Stimulated activated CD8-positive, alpha-beta memory T cell treated with anti-CD3 and anti-CD28 coated beads, Interleukin-7, amount 100 ng/mL, for 1 hour (primary cell): ENCODE measurements at places on chromosomes 16 and 17.

- no peak for DNase-seq
Measured at GRCh38 chr16:92431-93339, 14.7 kb downstream of the MPG start.

- DNase-seq: no peak
Measured at GRCh38 chr16:1501630-1502029, 8.5 kb downstream of the TELO2 start.

DNA sequence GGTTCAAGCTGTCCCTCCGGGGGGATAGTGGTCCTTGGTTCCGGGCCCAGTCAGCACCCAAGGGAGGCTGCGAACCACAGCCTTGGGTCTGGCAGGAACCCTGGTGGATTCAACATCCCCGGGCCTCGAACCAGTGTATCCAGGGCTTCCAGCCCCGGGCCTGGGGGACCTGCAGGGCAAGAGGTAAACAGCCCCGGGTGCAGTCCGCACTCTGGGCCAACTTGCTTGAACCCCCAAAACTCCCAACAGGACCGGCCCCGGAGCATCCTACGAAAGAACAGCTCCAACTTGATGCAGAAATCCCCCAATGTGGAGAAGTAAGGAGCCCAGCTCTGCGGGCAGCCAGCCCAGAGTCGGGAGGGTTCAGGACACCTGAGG lies 1.5 kb upstream of the NEURL4 start:
- no peak for DNase-seq

DNA sequence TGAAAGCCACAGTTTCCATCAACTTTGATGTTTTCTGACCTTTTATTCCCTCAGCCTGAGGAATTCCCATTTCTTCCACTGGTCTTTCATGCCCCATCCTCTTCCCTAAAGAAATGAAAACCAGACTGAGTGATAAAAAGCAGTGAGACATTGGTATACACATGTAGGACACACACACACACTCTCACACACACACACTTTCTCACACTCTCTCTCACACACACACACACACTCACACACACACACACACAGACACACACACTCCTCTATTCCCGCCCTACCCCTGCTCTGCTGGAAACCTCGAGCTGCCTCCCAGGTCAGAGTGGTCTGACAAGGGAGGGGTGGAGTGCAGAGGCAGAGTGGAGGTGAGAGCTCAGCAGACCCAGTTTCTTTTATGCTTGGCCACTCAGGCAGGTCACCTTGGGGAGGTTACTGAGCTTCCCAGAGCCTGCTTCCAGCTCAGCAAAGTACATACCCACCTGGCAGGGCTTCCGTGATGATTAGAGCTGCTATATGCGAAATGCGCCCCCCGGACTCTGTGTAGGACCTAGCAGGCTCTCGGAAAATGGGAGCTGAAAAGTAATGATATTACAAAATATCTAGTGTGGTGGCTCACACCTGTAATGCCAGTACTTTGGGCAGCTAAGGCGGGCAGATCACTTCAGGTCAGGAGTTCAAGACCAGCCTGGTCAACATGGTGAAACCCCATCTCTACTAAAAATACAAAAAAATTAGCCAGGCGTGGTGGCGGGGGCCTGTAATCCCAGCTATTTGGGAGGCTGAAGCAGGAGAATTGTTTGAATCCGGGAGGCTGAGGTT lies 30.7 kb downstream of the CCR7 start:
- DNase-seq: no peak

DNA sequence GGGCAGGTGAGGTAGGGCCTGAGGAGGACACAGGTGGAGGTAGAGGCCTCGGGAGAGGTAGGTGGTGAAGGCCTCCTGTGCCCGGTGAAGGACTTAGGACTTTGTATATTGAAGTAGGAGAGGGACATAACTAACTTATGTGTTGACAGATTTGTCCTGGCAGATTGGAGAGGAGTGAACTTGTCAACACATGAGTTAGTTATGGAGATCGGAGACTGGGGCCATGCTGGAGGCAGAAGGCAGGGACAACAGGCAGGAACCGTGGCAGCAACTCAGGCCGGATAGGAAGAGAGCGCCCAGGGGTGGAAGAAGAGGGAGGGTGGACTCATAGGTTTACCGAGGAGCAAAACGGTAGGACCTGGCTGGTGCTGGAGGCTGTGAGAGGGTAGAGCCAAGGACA lies 18.4 kb downstream of the GLP2R start:
- no peak for DNase-seq

DNA sequence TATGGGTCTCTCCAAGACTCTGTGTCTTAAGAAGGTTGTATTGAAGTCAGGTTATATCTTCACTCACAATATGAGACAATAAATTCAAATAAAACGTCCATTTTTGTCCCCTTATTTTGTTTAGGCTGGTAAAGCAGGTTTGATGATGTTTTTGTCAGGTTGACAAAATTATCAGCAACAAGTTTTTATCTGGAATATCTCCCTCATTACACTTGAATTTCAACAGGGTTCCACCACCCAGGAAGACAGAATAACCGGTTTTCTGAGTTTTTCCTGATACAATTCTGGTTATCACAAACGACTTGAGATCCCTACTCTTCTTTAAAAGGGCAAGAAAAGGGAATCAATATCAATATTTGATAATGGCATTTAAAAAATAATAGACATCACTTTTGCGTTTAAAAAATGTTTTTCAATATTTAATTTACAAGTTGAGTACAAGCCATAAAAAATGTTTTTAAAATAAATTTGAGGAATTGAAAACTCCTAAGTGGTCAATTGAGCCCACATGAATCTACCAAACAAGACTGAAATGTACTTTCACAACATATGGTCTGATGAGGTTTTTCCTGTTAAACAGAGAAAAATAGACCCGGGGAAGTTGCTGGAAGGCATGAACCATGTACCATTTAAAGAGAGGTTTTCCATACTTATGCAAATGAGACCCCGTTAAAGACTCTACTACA lies 1.4 kb upstream of the ATP6V0A1 start:
- DNase-seq: no peak

DNA sequence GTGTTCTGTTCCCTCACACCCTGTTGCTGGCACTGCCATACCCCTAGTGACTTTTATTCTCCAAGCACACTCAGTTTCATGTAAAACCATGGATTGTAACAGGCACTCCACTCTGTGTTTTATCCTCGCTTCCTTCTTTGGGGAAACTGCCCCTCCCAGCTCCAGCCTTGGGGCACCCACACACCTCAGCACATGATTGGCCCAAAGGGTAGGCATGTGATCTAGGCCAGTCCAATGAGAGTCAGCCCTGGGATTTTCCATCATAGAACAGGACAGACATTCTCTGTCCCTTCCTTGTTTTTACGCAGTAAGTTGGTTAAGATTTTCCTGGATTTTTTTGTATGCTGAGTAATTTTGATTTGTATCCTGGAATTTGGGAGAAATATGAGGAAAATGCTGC lies 115.4 kb downstream of the C16orf95 start:
- DNase-seq: no peak

DNA sequence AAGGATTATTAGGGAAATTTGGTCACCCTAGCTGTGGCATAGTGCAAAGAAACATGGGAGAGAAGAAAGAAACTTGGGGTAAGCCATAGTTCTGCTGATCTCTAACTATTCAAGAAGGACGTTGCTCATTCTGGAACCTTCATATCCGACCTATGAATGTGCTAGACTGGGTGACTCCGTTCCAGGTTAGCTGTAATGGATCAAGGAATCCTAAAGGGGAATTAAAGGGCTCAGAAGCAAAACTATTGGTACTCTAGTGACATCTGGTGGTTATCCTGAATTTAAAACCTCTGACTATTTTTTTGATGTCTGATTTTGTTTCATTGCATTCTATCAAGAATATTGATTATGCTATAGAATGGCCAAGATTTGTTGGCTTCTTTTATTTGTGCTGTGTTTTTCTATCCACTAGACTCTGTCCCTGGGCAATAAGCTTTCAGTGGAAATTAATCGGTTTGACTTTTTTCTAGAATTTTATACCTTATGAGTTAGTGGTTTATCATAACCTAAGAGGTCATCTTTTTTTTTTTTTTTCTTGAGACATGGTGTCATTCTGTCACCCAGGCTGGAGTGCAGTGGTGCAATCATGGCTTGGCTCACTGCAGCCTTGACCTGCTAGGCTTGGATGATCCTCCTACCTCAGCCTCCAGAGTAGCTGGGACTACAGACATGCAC lies 19.5 kb downstream of the PCTP start:
- no peak for DNase-seq

DNA sequence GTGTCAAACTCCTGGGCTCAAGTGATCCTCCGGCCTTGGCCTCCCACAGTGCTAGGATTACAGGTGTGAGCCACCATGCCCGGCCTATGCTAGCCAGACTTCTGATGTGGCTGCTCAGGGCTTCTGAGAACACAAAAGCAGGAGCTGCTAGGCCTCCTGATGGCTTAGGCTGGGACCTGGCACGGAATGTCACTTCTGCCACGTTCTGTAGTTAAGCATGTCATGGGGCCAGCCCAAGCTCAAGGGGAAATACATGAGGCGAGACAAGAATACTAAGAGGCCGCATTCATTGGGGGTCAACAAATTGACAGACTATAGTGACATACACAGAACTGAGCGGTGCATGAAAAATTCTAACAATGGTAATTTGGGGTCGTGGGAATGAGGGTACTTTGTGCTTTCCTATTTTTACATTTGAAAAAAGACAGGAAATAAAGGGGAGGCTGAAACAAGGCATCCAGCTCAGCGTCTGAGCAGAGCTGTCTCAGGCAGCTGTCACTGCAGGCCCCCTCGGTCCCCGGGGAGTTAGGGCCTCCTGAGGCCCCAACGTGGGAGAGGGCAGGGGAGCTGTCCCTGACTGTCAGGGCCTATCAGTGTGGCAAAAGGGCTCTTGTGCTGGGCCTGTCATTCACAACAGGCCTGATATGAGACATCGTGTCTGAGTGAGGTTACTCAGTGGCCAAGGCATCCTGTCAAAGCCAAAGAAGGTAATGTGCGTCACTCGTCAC lies 26.4 kb downstream of the CFAP20 start:
- no peak for DNase-seq

DNA sequence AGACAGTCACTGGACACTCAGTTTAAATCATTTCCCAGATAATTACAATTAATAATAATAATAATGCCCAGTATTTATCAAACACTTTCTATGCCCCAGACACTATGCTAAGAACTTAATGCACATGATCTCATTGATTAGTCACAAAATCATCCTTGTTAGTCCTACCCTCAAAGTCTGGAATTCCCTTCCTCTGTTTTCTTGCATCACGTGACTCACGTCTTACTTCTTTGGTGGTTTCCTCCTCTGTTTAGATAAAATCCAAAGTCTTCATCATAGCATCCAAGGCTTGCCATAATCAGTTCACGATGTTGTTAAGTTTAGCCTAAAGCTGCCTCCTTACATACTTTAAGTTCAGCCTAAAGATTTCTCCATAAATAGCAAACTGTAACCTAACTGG lies 471.9 kb downstream of the PMP22 start:
- no peak for DNase-seq

DNA sequence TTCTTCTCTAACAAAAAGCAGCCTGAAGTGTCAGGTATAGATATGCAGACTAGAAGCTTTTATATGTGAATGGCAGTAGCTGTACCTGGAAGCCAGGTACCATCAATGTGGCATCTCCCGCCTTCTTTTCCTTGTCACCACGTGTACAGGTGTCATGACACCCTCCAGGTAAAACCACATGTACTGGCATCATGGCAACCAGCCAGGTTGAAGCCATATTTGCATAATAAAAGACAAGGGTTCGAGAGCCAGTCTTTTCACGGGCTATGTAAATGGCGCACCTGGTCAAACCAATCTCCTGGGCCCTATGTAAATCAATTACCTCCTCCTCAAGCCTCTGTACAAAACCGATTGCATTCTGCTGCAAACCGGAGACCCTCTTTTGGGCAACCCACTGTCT lies 541.3 kb downstream of the CDH11 start:
- no peak for DNase-seq

DNA sequence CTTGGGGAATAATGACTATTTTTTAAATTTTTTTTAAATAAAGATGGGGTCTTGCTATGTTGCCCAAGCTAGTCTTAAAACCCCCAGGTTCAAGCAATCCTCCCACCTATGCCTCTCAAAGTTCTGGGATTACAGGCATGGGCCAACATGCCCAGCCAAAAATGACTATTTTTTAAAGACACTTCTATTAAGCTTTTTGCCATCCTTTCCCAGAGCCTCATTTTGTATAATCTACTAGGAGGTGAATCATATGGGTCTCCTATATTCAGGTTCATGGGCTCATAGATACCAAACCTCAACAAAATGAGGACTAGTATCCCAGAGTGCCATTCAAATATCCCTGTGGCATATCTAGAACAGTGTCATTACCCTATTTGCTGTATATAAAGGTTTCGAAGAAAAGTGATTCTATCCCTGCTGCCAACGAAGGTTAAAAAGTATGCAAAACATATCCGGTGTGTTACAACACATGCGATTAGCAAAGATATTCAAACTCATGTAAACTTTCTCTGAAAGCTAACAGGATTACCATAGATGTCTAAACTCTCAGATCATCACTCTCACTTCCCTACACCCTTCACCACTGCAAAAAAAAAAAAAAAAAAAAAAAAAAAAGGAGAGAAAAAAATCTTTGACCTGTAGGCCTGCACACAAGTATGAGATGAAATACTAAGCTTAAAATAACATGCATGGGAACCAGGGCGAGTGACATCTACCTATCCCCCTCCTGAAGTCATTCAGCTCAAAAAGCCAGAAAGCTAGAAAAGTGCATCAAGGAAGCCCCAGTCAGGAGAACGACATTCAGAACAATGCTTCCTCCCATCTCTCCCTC lies 23.5 kb downstream of the XPO6 start:
- no peak for DNase-seq

GRCh38 chr17:57442914-57443571 lies 186.7 kb downstream of the MSI2 start:
- DNase-seq: peak; percentile 22

GRCh38 chr16:71961066-71962039 lies 38.8 kb downstream of the PKD1L3 start:
- DNase-seq: peak; percentile 73

DNA sequence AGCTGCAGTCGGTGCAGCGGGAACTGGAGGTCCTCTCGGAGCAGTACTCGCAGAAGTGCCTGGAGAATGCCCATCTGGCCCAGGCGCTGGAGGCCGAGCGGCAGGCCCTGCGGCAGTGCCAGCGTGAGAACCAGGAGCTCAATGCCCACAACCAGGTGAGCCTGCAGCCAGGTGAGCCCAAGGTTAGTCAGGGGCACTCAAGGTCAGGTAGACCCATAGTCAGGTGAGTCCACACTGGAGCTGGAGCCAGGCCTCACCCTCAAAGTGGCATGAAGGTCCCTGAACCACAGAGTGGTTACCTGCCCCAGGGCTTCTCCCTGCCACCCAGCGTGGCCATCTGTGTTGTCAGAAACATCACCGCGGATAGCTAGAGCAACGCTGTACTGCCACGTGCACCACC lies 32.2 kb downstream of the PLD6 start:
- DNase-seq: no peak

GRCh38 chr16:3637371-3637923 lies 17.0 kb upstream of the DNASE1 start:
- no peak for DNase-seq
